ENCODE measurements at places on chromosomes 11 and 22. TPM values are rescaled to one million over a fixed set of nuclear protein-coding genes. Genes with fewer than 3 reads are reported as not detected.

Gene GAS2
- total RNA-seq, result 1.7 TPM

Gene KCNK4
- not detected for total RNA-seq

Gene KDM4E
- total RNA-seq, result not detected

Gene TTLL12
- 124 TPM for total RNA-seq

Gene THRSP
- total RNA-seq, result not detected

Gene XKR3
- total RNA-seq, result 0.25 TPM

Gene ADAMTS15
- total RNA-seq, result 4.9 TPM

Gene FAM227A
- total RNA-seq, result 3.8 TPM

Gene CLDN5
- 1.6 TPM for total RNA-seq

Gene TEAD1
- total RNA-seq, result 67.4 TPM

Gene OSBP
- 43.1 TPM for total RNA-seq

Gene APLP2
- 315 TPM for total RNA-seq

Gene BAIAP2L2
- 7.2 TPM for total RNA-seq

Gene CHRDL2
- total RNA-seq, result 0.48 TPM

- no peak for DNase-seq
These were observed 1240.1 kb downstream of the LRRC4C start for GRCh38 chr11:40219401-40219800.

GRCh38 chr11:34618406-34618805 lies 2.5 kb upstream of the EHF start:
- DNase-seq, result no peak

DNA sequence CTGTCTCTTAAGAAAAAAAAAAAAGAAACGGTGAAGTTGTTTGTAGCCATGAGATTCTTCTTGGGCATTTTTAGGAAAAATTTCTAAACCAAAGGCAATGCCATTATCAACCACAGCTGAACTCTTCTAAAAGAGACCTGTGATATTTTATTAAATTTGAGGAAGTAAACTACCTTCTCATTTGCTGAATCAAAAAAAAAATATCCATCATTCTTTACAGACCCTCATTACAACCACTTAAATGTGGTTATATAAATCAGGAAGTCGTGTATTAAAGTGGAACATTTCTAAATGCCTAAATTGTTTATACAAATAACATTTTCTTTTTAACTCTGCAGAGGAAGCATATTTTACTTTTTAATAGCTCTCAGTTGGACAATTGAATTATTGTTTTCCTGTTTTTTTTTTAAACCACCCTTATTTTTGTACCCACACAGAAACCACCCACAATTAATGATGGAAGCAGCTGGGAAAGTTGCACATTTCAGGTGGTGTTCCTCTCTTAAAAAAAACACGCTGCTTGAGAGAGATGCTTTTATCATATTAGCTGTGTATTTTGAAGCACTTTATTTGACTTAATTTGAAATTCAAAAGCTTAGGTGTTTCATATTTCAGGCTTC lies 91.2 kb downstream of the ARHGAP42 start:
- no peak for DNase-seq

DNA sequence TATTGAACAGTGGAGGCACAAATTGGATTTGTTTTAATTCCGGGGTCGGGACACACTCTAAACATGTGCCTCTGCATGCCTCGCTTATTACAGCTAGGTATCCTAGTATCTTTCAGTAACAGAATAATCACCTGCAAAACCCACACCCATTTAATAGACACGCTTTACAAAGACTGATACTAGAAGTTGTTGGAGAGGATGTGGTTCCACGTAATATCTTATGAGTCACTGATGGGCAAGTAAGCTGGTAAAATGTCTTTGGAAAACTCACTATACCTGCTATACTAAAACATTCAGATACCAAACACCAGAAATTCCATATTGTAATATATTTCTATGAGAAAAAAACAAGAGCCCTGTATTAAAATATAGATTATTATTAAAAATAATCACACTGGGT lies 84.0 kb downstream of the GGTLC2 start:
- no peak for DNase-seq

DNA sequence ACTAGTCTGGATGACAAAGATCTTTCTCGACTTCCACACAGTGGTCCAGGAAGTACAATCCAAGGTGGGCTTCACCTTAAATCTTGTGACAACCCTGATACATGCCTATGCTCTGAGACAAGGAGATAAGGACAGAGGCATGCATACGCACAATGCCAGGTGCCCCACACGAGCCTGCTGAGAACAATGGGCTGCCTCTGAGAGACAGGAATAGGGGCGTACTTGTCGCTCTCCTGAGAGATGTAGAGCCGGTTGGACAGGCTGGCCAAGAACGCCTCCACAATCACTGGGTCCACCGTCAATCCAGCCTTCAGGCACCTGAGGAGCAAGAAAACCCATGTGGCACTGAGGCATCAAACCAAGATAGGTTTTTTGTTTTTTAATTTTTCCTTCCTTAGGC lies 25.5 kb downstream of the SERPIND1 start:
- DNase-seq, result no peak

DNA sequence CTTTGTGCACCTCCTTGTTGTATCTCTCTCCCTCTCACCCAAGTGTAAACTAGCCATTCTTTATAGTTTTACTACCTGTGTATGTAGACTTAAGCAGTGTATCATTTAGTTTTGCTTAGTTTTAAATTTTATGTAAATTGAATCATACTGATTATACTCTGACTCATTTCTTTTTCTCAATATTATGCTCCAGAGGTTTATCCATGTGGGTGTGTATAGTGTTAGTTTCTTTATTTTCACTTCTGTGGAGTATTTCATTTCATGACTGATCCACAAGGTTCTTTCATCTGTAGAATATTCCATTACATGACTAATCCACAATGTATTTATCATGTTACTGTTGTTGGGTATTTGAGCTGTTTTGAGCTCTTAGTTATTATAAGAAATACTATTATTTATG lies 62.0 kb downstream of the CCDC34 start:
- DNase-seq, result no peak

GRCh38 chr22:36846271-36846670 lies 14.5 kb upstream of the NCF4 start:
- DNase-seq, result no peak

DNA sequence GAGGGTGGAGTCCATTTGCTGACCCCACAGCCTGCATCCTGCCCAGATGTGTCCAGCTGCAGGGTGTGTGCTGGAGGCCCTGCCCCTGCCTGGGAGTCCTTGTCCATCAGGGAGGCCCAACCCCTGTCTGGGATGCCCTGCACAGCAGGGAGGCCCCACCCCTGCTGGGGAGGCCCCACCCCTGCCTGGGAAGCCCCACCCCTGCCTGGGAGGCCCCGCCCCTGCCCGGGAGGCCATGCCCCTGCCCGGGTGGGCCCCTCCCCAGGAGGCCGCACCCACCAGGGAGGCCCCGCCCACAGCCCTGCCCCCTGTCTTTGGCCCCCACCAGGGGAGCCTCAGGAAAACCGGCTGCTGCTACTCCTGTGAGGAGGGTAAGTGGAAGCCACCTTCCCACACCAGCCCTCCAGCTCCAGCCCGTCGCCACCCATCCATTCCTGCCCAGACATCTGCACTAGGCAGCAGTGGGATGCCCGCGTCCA lies 37.2 kb downstream of the MUC5B start:
- DNase-seq, result no peak

DNA sequence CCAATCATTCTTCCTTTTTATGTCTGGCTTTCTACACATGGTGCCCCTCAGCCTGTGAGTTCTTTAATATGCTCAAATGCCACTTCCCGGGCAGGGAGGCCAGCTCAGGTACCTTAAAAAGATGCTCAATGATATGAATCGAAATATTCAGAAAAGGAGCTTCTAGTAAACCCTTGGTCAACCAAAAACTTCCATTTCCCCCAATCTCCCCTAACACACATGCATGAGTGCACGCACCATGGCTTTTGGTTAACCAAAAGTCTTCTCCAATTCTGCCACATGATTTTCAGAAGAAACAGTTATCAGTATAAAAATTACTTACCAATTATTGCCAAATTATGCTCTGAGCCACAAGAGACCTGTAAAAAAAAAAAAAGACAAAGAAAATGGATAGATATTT lies 135.0 kb downstream of the SERGEF start:
- no peak for DNase-seq

DNA sequence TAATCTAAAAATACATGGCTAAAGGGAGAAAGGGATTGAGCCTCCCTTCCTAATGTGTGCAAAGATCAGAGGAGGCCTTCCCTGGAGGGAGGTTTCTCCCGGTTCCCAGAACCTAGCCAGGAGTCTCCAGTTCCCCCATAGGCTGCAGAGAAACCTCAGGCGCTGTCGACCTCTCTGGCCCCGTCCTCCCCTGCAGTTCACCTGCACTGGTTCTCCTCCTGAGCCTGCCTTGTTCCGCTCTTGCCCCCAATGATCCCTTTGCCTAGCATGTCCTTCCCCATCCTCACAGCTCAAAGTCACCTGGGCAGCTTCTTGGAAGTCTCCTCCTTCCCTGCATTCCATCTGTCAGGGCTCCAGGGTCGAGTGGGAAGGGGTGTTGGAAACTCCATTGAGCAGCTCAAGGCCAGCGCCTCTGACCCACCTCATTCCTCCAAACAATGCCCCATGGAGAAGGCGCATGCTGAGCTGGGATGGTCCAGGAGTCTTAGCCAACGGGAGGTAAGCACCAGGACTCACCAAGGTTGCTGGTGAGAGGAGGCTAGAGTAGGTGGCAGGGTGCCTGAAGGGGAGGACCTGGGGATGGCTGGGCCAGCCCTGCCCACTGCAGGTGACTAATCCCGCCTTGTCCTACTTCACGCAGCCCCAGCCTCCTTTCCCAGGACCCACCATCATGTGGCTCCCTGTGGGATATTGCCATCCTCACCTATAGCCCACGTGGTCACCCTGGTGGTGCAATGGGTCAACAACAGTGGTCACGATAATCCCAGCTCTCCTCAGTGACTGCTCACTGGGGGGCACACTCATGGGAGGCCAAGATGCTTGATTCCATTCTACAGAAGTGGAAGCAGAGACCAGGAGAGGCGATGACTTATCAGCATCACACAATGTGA lies 15.4 kb downstream of the RSPH14 start:
- no peak for DNase-seq

DNA sequence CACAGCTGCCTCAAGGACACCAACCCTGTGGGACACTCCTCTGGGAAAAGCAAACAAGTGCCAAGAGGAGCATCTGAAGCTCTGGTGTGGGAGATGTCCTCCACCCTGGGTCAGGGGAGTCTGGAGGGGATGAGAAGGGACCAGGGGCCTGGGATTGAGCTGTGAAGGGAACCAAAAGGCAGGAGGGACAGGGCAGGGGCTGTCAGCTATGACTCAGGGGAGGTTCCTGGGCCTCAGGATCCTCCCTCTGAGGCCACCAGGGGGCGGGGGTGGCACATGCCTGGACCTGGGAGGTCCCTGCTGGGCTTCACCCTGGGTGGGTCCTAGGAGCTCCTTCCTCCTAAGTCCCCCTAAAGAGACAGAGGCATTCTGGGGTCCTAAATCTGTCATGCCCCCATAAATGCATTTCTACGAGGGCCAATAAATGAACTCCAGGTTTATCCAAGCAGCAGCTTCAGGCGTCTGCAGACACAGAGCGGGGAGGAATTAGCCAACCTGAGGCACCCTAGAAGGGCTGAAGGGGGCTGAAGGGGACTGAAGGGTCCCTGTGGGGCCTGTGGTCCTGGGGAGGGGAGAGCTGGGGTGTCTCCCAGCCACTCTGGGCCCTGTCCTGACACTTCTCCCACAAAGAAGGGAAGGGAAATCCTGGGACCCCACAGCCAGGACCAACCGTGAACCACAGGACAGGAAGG lies 31.9 kb upstream of the IGLL5 start:
- peak; percentile 73 for DNase-seq

GRCh38 chr11:35802221-35802620 lies 139.6 kb downstream of the TRIM44 start:
- DNase-seq, result no peak

DNA sequence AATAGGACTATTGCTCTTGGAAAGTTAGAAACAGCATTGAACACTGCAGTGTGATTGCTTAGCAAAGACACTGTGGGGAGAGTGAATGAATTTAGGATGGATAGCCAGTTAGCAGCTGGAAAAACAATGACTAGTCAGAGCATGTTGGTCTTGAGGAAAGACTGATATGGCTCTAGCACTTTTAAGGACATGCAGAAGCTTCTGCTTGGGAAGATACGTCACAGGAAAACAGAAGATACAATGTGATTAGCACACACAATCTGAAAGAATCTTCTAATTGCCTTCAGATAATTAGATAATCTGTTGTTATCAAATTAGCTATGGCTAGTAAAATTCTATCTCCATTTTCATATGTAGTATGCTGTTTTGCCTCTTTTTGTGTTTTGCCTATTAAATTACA lies 530.7 kb upstream of the CHORDC1 start:
- DNase-seq, result no peak

DNA sequence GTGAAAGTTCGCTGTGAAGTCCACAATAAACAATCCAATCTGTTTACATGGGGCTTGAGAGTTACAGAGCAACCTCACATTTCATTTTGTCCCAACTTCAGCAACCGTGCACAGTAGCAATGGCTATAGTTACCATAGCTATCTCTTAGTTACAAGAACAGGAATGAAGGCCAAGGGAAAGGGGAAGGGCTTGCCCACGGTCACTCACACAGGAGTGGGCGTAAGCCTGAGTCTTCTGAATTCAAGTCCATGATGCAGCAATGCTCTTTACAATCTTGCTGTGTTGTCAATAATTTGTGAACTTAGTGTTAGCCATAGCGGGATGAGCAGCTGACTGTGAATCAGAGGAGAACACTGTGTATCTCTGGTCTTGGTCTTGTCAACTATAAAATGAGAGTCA lies 102.9 kb downstream of the ADAMTS15 start:
- no peak for DNase-seq

- DNase-seq, result no peak
These were observed 8.0 kb downstream of the ARHGAP1 start for GRCh38 chr11:46692450-46692849.

DNA sequence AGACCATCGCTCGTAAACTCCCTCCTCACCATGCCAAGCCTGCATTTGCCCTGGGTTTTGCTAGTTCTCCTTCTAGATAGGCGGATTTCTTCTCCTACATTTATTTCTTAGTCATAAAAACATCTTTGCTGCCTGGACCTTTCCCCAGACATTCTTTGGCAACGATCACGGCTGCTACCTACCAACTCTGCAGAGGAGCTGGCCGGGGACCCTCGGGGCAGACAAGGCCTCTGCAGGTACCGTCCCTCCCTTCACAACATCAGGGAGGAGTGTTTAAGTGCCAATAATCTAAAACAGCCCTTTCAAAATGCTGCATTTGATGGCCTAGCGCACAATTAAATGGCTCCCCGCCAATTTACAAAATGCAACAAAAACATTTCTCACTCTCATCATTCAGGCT lies 34.4 kb downstream of the BRD1 start:
- no peak for DNase-seq

DNA sequence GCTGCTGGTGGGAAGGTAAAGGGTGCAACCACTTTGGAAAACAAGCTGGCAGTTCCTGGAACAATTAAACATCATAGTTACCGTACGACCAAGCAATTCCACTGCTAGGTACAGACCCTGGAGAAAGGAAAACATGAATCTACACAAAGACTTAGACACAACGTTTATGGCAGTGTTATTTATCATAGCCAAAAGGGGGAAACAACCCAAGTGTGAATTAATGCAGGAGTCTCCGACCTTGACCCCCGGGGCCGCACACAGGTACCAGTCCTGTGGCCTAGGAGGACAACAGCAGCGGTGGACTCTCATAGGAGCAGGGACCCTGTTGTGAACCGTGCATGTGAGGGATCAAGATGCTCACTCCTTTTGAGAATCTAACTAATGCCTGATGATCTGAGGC lies 22.5 kb downstream of the PRDM10 start:
- DNase-seq, result no peak

- no peak for DNase-seq
These were observed 183.2 kb upstream of the NECTIN1 start for GRCh38 chr11:119912229-119912628.

Measured in H1 (cell line).